Adipose tissue (tissue), 3 donors: ENCODE measurements at places on chromosomes 4 and X. TPM values are rescaled to one million over a fixed set of nuclear protein-coding genes. Genes with fewer than 3 reads are reported as not detected.

Gene GSX2
- polyA plus RNA-seq = not detected

Gene FATE1
- 0.15 TPM for polyA plus RNA-seq

Gene PLAC8
- 7.6 TPM for polyA plus RNA-seq

Gene RBM46
- polyA plus RNA-seq = 0.06 TPM

Gene PASD1
- not detected for polyA plus RNA-seq

Gene FMR1NB
- polyA plus RNA-seq = not detected

Gene TKTL1
- polyA plus RNA-seq = 0.40 TPM

Gene CPZ
- polyA plus RNA-seq = 6.9 TPM

Gene PPP1R2C
- not detected for polyA plus RNA-seq

Gene NLGN4X
- polyA plus RNA-seq = 1.0 TPM

Gene SULT1B1
- polyA plus RNA-seq = 2.8 TPM

Gene DRP2
- polyA plus RNA-seq = not detected
